Stimulated activated CD8-positive, alpha-beta memory T cell treated with anti-CD3 and anti-CD28 coated beads, Interleukin-12 subunit alpha, Interleukin-12 subunit beta, amount 100 ng/mL, for 4 hours (primary cell): ENCODE measurements at places on chromosomes 7 and 10.

DNA sequence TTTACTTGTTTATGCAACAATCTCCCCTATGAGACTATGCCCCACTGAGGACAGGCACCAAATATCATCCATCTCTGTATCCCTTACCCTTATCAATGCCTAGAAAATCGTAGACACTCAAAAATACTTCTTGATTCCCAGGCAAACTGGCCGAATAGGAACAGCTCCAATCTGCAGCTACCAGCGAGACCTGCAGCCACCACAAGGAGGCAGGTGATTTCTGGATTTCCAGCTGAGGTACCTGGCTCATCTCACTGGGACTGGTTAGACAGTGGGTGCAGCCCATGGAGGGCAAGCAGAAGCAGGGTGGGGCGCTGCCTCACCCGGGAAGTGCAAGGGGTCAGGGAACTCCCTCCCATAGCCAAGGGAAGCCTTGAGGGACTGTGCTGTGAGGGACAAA lies 10.8 kb upstream of the PPP1R3C start:
- DNase-seq = no peak

DNA sequence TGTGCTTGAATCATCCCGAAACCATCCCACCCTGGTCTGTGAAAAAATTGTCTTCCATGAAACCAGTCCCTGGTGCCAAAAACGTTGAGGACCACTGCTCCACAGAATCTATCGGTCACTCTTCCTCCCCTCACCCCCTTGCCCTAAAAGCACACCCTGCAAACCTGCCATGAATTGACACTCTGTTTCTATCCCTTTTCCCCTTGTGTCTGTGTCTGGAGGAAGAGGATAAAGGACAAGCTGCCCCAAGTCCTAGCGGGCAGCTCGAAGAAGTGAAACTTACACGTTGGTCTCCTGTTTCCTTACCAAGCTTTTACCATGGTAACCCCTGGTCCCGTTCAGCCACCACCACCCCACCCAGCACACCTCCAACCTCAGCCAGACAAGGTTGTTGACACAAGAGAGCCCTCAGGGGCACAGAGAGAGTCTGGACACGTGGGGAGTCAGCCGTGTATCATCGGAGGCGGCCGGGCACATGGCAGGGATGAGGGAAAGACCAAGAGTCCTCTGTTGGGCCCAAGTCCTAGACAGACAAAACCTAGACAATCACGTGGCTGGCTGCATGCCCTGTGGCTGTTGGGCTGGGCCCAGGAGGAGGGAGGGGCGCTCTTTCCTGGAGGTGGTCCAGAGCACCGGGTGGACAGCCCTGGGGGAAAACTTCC lies 784 bp upstream of the SERPINE1 start:
- DNase-seq = no peak

GRCh38 chr10:86068231-86069054 lies 298.2 kb downstream of the GRID1 start:
- DNase-seq = no peak

DNA sequence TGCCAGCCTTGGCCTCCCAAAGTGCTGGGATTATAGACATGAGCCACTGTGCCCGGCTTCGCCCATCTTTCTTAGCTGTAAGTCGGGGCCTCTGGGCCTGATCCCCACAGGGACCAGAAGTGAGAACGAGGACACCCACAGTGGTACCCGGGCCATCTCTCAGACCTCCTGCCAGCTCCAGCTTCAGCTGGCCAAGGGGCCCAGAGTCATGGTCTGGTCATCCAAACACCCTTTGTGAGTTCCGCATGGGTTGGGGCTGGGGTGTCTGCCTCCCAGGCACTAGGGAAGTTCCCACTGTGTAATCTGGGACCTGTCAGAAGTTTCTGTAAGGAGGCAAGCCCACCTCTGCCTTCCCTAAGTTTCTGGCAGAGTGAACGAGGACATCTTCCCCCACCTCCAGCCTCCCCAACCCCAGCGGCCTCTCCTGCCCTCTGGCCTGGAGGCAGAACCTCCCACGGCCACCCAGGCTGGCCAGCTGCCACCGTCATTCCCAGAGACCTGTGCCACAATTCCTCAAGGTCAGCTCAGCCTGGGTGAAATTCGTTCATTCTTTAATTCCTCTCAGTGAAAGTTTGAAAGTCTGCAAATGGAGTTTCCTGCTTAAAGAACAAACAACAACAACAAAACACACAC lies 19.5 kb upstream of the FOXL3 start:
- DNase-seq = no peak

DNA sequence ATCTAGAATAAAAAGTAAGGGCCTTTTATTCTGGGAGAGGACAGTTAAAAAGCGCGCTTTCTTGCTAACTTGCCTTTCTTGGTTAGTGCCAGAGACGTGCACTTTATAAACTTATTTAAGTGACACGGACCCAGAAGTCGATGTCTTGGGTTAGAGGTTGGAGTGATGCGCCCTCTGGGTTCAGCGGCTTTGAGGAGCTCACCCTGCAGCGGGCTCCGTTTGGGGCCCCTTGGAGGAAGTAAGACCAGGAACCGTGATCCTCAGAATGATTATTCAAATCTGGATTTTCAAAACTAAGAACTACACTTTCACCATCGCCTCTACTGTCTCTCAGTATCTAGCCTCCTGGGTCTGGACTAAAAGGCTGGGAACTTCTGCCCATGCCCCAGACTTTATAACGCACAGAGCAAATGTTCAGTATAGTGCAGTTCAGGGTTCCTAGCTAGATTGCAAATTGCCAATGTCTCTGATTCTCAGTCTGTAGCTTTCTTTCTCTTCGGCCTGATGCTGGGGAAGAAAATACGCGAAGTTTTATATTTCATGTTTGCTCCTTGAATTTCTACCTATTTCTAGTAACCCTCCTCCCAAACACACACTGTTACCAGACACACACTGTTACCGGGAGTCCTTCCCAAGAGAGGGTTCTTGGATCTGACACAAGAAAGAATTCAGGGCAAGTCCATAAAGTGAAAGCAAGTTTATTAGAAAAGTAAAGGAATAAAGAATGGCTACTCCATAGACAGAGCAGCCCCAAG lies 18.6 kb upstream of the SMO start:
- DNase-seq = no peak

DNA sequence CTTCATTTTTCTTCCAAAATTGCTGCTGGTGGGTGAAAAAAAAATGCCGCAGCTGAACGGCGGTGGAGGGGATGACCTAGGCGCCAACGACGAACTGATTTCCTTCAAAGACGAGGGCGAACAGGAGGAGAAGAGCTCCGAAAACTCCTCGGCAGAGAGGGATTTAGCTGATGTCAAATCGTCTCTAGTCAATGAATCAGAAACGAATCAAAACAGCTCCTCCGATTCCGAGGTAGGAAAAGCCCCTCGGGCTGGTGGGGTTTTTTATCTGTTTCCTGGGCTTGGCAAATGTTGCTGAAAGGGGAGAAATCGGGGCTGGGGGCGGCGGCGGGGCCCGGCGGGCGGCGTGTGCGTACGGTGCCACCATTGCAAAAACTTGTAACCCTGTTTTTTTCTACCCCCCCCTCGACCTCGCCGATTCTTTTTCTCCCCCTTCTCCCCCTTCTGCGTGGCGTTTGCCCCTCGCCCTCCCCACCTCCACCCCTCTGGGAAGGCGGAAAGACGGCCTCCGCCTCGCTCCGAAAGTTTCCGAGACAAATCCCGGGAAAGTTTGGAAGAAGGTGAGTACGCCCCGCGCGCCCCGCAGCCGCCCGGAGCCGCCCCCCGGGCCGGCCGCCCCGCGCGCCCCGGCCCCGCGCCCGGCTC lies 789 bp downstream of the TCF7L2 start:
- peak; percentile 1 for DNase-seq

DNA sequence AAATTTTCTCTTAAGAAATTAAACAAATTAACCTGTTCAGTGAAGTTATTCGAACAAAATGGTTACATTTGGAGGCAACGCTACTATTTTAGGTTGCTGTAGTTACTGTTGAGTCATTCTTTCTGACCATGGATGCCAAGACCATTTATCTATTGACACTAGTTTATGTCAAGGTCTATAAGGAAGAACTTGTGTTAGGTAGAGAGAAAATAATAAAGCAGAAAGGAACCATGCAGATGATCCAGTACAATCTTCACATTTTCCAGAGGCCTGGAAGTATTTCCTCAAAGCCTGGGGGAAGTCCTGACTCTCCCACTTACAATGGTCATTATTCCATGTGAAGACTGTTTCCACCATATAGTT lies 608.0 kb upstream of the GALNT17 start:
- no peak for DNase-seq

- no peak for DNase-seq
Measured at GRCh38 chr10:27680006-27680557, 65.5 kb downstream of the MKX start.

DNA sequence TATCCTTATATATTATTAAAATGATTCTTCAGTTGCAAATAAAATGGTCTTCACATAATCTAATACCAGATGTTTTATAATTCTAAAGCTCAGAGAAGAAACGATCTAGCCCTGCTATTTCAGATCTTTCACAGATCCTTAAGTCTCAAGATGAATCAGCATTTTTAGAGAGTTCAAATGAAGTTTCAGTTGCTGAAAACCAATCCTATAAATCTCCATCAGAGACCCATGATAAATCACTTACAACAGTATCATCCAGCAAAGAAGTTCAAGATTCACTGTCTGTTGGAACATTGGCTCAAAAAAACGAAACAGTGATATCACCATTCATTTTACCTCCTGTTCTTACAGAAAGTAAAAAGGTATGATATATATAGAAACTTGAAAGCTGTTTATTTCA lies 137.0 kb downstream of the CCDC7 start:
- no peak for DNase-seq

DNA sequence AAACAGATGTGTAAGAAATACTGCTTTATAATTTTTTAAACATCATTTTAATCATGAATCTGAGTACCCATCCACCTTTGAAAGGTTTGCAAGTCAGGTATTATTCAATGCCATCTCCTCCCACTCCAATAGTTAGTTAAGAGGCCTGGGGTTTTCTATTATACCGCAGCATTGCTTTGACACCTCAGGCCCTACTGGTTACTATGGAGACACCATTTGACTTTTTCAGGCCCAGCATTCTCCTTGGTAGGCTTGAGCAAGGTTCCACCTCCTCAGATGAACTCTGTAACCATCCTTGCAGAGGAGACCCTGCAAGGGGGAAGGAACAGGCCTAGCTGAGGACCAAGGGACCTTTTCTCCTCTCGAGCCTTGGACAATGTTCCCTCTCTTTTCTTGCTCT lies 326.9 kb upstream of the NPSR1 start:
- no peak for DNase-seq

GRCh38 chr7:146960773-146961391 lies 844.3 kb downstream of the CNTNAP2 start:
- no peak for DNase-seq

GRCh38 chr7:39880556-39880955 lies 69.5 kb upstream of the CDK13 start:
- no peak for DNase-seq

DNA sequence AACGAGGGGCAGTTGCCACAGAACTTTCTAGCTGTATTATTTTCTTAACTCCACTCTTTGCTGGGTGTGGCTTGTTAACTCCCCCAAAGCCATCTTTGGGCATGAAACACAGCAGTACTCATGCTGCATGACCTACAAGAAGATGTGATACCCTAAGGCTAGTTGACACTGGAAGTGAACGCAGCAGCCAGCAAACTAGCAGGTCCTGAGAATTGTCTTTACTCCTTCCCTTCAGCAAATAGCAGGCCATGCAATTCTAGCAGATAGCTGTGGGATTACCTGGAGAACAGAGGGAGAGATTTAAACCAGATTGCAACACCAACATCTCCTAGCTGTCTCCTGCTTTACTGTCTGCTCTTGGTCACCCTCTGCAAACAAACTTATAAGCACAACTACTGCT lies 688.0 kb upstream of the ZWINT start:
- DNase-seq = no peak

GRCh38 chr10:72297281-72297804 lies 23.6 kb downstream of the DDIT4 start:
- DNase-seq = peak; percentile 93

- DNase-seq = no peak
Measured at GRCh38 chr10:120940299-120940900, 89.2 kb downstream of the WDR11 start.

DNA sequence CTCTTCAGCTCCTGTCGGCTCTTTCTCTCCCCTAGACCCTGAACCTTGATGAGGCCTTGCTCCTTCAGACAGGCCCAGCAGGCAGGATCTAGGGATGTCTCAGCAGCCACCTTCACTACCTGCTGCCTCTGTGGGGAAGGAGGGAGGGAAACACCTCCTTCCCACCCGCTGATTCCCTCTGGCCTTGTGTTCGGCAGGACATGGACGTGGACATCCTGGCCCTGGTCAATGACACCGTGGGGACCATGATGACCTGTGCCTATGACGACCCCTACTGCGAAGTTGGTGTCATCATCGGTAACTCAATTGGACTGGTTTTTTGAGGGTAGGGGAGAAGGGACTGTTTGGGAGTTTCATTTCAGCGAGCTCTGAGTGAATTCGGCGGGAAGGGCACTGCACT lies 20.3 kb downstream of the HKDC1 start:
- DNase-seq = no peak

GRCh38 chr10:127826154-127826725 lies 66.5 kb downstream of the CLRN3 start:
- DNase-seq = no peak

GRCh38 chr10:133475821-133476640 lies 22.3 kb downstream of the SCART1 start:
- DNase-seq = no peak

DNA sequence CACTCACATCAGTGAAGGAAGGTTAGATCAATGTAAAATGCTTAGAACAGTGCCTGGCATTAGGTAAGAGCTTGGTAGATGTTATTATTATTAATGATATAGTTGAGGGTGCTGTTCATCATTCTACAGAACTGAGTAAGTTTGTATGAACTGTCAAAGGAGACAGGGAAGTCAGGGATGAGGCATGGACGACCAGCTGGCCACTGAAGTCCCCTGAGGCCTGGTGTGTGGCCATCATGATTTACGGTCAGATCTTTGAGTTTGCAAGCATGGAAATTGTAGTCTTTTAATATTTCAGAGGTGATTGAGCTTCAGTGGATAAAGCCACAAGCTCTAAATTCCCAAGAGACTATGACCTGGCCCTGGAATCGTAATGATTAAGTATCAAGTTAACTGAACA lies 6.9 kb downstream of the ARMC3 start:
- DNase-seq = no peak

- DNase-seq = no peak
Measured at GRCh38 chr7:137453356-137453755, 109.8 kb upstream of the PTN start.

GRCh38 chr7:141649137-141649864 lies 52.7 kb downstream of the DENND11 start:
- no peak for DNase-seq

DNA sequence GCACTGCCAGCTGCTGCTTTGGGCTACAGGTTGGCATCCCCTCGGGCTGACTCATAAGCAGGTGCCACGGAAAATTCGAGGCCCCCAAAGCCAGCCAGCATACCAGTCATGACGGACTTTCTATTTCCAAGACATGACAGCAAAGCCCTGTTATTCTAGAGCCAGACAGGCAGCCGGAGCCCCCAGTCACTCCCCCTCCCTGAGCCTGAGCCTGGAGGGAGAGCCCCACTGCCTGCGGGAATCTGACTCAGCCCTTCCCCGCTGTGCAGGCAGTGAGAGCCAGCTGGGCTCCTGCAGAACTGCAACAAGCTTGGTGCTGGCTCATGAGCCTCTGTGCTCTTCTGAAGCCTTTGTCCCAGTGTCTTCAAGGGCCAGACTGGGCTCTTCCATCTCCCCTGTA lies 15.8 kb downstream of the BTBD16 start:
- DNase-seq = no peak
